ENCODE measurements at places on chromosomes 5 and 9.
A peak's percentile ranks its signal among the peaks of the same experiment; 100 is the strongest.

DNA sequence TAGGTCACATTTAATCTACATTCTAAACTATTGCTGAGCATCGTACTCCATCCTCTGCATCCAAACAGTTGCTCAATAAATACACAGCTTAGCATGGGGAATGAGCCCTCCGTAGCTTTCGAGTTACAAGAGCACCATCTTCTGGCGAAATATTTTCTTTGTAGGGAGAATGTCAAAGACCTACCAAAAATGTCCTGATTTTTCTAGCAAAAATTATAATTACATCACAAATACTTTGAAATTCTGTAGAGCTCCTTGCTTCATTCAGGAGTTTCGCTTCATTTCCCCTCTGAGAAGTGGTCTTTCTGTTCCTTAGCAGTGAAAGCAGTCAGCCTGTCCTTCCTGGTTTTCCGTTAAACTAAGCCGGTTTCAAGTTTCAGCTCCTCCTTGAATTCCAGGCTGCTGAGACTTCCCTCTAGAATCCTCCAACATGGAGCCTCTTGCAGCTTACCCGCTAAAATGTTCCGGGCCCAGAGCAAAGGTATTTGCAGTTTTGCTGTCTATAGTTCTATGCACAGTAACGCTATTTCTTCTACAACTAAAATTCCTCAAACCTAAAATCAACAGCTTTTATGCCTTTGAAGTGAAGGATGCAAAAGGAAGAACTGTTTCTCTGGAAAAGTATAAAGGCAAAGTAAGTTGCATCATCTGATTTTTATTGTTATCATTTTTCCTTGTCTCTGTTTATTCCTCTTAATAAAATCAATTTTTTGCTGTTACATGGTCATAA lies at the start of gene GPX8:
TSS of gene GPX8 (plus strand) at position 409 of the 730 bp plus-strand sequence. CDS start at position 431, 22 bp downstream.
- DNase-seq: peak; percentile 61

- no peak for DNase-seq
Measured at GRCh38 chr5:138662599-138662998, 87.4 kb upstream of the HSPA9 start.

GRCh38 chr5:91670122-91670521 lies 287.0 kb upstream of the ARRDC3 start:
- DNase-seq: no peak

DNA sequence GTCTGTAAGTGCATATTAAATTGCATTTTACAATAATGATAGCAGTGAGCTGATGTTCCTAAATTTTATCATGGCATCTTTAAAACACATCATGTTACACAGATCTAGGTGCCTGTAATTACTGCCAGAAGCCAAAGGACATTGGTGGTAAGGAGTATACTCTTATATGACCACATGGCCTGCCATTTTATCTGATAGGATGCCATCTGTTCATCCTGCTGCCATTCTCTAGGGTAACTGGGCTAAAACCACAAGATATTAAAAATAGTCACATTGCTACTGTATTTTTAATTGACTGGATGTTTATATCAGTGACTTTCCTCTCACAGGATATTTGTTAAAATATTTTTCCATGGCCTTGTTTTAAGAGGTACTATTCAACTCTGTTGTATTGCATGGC lies 53.1 kb downstream of the HCN1 start:
- DNase-seq: no peak
